Stimulated activated CD4-positive, alpha-beta T cell treated with anti-CD3 and anti-CD28 coated beads, Interleukin-2, amount 100 ng/mL, for 4 hours (primary cell): ENCODE measurements at places on chromosomes 4 and X.
A peak's percentile ranks its signal among the peaks of the same experiment; 100 is the strongest.

- DNase-seq: peak; percentile 61
Observed at GRCh38 chrX:49171752-49172279, at the start of gene PLP2. Gene PLP2, plus strand, starts transcription at chrX:49171898. Its CDS starts 103 bp downstream, at chrX:49172001.

DNA sequence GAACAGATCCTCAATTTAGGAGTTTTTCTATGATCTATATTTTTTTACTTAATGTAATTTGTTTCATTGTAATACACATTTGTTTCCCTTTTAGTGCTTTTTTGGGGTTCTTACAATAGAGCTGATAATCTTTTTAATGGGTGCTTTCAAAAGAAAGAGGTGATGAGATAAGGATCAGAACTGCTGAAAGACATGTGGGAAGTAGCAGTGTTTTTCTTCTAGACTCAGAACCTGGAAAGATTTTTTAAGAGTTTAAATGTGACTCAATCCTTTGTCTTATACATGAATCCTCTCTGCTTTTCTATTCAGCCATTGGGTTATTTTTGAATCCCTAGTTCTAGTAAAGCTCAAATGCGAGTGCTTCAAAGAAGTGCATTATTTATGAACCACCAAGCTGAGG is 25.6 kb downstream of the UCHL1 start:
- no peak for DNase-seq

GRCh38 chrX:12614266-12614665 is 176.9 kb upstream of the PRPS2 start:
- DNase-seq: no peak

DNA sequence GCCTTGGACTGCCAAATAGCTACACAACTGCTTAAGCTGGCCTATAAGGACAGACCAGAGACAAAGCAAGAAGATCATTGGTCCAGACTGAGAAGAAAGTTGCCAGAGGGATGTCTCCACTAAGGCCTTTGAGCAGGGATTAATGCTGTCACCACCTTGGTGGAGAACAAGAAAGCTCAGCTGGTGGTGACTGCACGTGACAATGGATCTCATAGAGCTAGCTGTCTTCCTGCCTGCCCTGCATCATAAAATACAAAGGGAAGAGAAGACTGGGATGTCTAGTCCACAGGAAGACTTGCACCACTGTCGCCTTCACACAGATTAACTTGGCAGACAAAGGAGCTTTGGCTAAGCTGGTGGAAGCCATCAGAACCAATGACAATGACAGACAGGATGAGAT is 40.5 kb upstream of the FAM120C start:
- DNase-seq: no peak

DNA sequence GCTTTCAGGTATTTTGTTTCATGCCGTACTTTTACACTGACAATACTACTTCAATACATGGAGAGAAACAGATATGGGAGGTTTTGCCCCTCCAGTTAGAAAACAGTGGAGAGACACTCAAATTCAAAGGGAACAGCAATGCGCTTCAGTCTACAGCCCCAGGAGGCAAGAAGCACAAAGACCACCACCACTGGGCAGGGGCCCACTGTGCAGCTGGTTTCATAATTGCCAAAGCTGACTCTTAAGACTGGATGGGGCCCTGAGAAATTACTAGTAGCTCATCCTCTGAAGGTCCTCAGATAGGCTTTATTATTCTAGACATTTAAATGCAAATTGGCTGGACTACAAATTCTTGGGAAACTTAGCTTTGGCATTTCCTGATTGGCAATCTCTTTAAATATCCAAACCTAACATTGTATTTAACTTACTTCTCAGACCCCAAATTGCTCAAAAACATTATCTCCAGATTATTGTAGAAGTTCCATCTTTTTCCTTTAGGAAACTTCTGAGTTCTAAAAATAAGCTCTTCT is 85.9 kb upstream of the GPR34 start:
- no peak for DNase-seq

DNA sequence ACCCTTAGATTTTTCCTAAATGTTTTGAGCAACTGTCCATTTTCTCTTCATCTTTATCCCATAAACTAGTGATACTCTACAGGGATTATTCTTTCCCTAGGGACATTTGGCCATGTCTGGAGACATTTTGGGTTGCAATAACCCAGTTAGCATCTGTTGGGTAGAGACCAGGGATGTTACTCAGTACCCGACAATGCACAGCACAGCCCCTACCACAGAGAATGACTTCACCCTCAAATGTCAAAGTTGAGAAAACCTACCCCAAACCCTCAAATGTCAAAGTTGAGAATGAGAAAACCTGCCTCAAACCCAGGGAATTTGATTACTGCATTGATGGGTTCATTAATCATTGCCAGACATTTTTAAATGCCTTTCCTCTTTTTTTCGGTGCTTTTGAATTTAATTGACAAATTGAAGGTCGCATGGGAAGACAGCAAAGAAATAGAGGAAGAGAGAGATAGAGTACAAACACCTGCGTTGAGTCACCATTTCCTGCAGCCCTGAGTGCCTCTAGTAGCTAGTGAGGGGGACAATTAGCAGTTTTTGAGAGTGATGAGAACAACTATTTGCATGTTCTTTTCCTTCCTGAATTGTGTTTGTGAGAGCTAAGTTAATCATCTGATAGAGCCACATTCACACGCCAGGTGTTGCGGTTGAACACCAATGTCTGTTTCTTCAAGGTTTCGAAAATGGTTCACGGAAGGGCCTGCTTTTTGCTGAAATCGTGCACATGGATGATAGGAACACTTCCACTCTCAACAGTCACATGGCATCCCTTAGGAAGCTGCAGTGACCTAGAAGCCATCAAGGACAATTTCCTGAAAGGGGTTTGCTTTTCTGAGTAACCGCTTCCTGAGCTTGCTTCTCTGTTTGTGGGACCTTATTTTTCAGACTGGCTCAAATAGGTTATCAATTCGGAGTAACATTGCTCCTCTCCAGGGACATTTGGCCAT is 203.9 kb upstream of the VCX3A start:
- DNase-seq: no peak

- DNase-seq: no peak
Observed at GRCh38 chr4:162506253-162506652, 342.5 kb upstream of the FSTL5 start.

- no peak for DNase-seq
Observed at GRCh38 chr4:48602222-48602621, 112.2 kb downstream of the ZAR1 start.
